ENCODE measurements at places on chromosomes 3 and 15.
A peak's percentile ranks its signal among the peaks of the same experiment; 100 is the strongest.

DNA sequence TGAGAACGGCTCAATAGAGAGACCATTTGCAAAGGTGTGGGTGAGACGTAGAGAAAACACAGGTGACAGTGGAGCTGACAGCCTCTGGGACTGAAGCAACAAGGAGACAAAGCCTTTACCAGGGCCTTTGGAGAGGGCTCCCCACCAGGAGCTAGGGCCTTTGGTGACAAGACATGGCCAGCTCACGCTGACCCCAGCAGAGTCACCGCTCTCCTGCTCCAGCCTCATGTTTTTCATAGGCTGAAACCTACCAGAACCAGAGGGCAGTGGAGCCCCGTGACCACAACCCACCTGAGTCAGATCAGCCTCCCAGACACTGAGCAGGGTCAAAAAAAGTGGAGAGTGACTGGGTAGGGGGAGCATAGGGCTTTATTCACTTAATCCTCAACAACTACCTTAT, 214.7 kb downstream of the SHQ1 start:
- DNase-seq = no peak

DNA sequence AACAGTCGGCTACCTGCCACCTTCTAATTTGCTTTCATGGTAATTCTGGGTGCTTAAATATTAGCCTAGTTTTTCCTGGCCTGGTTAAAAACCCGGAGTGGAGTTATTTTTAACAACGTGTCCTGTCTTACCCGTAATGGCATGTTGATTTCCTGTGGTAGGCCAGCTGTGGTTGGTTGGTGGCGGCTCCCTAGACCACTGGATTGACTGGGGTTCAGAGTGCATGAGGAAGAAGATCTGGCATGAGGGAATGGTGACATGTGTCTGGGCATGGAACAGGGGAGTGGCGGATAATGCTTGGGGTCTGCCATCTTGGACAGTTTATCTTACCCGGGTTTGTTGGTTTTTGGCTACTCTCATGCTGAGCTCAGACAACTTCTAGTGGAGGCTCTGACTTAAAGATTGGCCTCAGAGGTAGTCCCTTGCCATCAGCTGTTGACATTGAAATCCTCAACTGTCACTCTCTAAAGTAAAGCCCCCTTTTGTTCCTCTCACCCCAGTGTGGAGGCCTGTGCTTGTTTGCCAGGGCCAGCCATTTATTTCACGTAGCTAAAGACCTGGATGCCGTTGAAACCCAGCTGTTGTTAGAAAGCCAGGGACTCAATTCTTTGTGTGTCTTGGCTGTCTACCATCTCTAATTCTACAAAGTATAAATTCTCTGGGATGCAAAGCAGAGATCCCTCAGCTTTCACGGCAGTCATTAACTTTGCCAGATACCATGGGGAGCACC, 81.6 kb downstream of the DNASE1L3 start:
- DNase-seq = no peak

DNA sequence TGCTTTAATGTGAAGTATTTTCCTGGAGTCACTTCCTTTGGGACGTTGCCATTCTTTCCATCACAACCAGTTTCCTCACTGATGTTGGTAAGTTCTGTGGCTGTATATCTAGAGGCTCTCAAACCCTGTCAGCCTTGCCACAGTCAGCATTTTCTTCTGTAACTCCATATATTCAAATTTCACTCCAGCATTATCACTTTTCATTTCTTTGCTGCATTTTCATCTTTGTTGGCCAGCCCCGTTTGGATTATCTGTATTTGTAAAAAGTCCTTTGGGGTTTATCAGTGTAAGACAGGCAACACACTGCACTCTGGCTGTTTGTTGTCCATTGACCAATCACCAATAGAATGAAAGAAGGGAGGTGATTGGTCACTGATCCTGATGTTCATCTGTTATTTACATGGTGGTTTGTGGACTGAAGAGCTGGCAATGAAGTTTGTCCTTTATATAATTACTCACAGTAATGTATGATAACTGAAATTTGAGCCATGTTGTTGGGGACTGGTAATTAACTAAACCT, 20.3 kb downstream of the GMPS start:
- no peak for DNase-seq

DNA sequence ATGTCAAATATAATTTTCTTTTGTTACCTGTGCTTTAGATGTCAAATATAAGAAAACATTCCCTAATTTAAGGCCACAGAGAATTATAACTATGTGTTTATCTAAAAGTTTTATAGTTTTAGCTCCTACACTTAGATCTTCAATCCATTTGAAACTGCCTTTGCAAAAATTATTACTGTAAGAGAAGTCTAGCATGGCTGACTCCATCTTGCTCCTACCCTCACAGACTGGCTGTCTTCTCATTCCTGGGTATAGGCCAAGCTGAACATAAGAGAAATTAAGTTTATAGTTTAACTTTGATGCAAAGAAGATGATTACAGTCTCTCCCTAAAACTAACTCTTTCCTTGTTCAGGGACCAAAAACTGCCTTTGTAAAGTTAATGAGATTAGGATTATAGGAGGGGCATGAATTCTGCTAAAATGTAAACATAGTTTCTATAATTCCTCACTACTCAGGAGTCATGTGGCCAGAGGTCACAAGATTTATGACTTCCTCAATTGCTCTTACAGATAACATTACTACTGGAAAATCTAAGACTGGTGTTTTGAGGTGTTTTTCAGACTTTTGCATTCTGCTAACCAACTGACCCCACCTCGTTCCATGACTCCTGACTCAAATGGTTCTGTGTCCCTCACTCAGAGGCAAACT, 184.0 kb downstream of the BCHE start:
- no peak for DNase-seq

DNA sequence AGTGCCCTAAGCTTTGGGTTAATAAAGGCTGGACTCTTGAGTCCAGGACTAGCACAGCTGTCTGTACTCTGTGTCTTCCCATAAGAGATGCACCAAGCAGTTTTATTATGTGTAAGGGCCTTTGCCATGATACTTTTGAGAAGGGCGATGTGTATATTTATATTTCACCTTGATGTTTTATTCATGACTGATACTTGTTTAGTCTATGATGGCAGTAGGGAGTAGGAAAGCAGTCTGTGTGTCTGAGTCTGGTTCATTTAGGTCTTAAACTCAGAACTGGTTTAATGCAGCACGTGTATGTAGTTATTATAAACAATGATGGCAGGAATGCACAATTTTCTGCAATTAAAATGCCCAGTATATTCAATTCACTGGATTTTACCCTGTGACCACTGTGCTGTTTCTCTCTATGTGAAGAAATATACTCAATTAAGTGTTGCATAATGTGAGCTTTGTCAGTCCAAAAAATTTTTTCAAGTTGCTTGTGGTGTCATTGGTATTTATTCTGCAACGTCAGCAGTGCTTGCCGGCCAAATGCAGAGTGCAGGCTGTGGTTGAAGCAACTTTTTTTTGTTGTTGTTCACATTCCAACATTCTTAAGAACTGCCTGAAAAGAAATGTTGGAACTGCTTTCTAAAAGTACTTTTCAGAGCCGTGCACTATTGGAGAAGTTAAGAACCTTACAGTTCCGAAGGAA, 423.7 kb upstream of the SEMA6D start:
- no peak for DNase-seq

DNA sequence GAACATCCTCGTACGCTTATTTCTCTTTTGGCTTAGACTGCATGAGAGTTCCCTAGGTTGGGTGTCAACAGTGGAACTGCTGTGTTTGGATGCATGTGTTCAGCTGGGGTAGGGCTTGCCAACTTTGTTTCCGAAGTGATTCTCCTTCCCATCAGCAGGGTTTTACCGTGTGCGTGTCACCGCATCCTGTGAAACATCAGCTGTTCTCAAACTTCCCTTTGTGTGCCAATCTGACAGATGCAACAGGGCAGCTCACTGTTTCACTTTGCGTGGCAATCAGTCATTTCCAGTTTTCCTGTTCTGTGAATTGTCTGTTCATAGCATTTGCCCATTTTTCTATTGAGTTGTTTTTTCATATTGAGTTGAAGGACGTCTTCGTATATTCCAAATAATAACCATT, 218.8 kb downstream of the VPS13C start:
- no peak for DNase-seq

DNA sequence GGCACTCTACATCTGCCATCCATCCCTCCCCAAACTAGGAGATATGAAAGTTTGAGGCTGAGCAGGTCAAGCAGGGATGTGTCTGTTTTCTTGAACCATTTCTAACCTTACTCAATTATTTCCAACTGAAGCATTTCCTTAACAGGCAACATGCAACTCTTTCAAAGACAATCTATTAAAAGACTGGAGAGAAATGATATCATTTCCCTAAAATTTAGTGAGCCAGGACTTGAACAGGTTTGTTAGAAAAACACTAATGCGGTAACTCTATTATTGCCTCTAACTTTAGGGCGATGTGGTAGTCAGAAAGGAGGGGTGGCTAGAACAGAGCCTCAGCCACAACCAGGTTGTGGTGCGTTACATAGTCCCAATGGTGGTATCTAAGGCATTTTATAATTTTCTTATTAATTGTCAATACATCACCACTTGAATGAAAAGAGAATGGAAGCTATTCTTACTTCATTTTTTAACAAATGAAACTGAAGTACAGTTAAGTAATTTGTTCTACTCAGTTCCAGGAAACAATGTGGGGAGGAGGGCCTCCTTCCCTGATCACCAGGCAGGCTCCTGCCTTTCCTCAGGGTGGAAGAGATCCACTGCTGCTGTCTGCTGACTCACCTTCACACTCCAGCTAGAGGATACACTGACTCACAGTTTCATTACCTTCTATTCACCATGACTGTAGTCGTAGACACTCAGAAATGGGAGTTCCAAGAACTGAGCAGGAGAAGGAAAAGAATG, 22.8 kb downstream of the MYO1E start:
- DNase-seq = peak; percentile 17

- no peak for DNase-seq
Observed at GRCh38 chr3:132394320-132394719, 23.0 kb upstream of the DNAJC13 start.

- no peak for DNase-seq
Observed at GRCh38 chr15:77897896-77898406, 179.6 kb downstream of the TBC1D2B start.

- DNase-seq = no peak
Observed at GRCh38 chr3:99866261-99866761, 48.6 kb downstream of the CMSS1 start.

- DNase-seq = no peak
Observed at GRCh38 chr3:1272546-1273265, 179.9 kb downstream of the CNTN6 start.

- no peak for DNase-seq
Observed at GRCh38 chr3:16520970-16521881, 7.7 kb upstream of the RFTN1 start.

GRCh38 chr3:10376353-10376752, 55.4 kb upstream of the SEC13 start:
- DNase-seq = no peak

GRCh38 chr3:73197187-73197586, 135.7 kb downstream of the EBLN2 start:
- DNase-seq = no peak

GRCh38 chr3:15113471-15113870, 14.5 kb upstream of the RBSN start:
- DNase-seq = no peak

DNA sequence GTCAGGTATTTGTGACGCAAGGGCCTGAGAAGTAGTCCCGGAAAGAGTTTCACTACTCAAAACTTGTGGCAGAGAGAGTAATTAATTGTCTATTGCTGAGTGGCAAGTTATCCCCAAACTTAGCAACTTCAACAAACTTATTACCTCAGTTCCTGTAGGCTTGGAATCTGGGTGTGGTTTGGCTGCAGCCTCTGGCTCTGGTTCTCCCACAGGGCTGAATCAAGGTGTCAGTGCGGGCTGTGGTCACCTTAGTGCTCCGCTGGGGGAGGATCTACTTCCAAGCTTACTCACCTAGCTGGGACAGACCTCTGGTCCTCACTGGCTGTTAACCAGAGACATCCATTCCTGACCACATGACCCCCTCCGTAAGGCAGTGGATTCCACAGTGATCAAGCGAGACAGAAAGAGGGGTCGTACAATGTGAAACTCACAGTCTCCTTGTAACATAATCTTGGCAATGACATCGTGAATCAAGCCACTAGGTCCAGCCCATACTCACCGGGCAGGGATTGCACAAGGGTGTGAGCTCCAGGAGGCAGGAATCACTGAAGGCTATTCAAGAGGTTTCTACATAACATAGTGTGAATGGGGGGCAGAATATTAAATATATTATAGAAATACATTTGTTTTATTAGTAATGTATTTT, 138.3 kb downstream of the RYR3 start:
- DNase-seq = no peak

GRCh38 chr3:10169000-10169496, 4.3 kb downstream of the IRAK2 start:
- DNase-seq = no peak

DNA sequence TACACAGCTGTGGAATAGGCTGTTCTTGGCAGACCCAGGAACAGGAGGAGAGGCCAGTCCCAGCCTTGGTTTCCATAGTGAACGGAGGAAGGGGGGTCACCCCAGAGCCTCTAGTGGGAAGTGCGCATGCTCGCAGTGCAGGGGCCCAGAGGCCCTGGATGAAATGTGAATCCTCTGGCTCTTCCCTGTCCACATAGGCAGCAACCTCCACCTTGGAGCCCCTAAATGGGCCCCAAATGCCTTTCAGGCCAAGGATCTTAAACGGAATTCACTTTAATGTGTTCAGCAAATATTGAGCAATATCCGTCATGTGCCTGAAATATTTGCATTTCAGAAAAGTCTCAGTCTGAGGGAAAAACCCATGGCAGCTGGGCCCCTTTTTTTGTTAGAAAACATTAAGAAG, 3.3 kb upstream of the NDN start:
- no peak for DNase-seq

DNA sequence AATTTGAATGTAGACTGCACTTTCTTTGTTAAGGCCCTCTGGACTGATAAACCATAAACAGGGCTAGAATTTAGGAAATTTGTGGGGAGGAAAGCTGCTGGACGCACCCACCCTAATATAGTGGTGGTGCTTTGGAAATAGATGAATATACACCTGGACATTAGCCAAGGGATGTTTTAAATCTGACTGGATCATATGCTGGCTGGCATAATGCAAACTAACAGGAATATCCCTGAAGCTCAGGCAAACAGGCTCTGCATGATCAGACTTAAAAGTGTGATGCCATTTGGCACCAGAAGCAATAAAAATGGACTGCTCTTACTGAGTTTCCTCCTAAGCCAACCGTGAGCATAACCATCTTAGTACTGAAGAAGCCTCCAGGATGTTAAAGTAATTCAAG, 465.8 kb upstream of the ROBO1 start:
- no peak for DNase-seq

- DNase-seq = no peak
Observed at GRCh38 chr3:128561504-128561903, 68.5 kb upstream of the GATA2 start.
